ENCODE measurements at places on chromosomes 11 and 22. TPM values are rescaled to one million over a fixed set of nuclear protein-coding genes. Genes with fewer than 3 reads are reported as not detected.

- H3K27me3 ChIP-seq: no peaks in the 10 kb centered on the region
- no peak for DNase-seq
- peaks cover 28% of the 10 kb centered on the region for H3K36me3 ChIP-seq
These were observed 53.7 kb downstream of the PPP6R2 start for GRCh38 chr22:50396751-50397370.

- H3K4me1 ChIP-seq: no peaks in the 10 kb centered on the region
- H3K4me3 ChIP-seq: no peak overlapping the region
- no peak for DNase-seq
- peaks cover 20% of the 10 kb centered on the region for H3K27me3 ChIP-seq
- H3K36me3 ChIP-seq: no peaks in the 10 kb centered on the region
- no peak overlapping the region for H3K27ac ChIP-seq
These were observed 124.3 kb upstream of the NTM start for GRCh38 chr11:131246156-131246555.

DNA sequence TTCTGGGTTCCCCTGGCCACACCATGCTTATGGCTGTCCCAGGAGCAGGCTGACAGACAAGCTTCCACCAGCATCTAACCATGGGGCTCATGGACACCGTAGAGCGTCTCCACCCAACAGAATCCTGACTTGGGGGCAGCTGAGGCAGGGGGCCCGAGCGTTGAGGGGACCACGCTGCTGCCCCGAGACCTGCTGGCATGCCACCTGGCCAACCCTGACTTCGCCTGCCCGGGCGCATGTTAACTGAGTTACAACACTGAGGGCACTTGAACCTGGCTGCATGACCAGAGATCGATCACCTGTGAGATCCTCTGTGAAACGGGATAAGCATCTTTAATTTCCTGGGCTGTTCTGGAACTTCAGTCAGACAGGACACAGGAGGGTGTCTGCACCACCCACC, 13.7 kb downstream of the PPM1F start:
- H3K4me3 ChIP-seq: peak overlapping the region; percentile 67
- DNase-seq: no peak
- H3K36me3 ChIP-seq: peaks cover 10% of the 10 kb centered on the region
- no peaks in the 10 kb centered on the region for H3K27me3 ChIP-seq
- H3K4me1 ChIP-seq: peaks cover 43% of the 10 kb centered on the region

- H3K27ac ChIP-seq: no peak overlapping the region
- no peaks in the 10 kb centered on the region for H3K27me3 ChIP-seq
- peaks cover 45% of the 10 kb centered on the region for H3K36me3 ChIP-seq
- no peak for DNase-seq
These were observed 10.7 kb downstream of the CWF19L2 start for GRCh38 chr11:107446822-107447431.

DNA sequence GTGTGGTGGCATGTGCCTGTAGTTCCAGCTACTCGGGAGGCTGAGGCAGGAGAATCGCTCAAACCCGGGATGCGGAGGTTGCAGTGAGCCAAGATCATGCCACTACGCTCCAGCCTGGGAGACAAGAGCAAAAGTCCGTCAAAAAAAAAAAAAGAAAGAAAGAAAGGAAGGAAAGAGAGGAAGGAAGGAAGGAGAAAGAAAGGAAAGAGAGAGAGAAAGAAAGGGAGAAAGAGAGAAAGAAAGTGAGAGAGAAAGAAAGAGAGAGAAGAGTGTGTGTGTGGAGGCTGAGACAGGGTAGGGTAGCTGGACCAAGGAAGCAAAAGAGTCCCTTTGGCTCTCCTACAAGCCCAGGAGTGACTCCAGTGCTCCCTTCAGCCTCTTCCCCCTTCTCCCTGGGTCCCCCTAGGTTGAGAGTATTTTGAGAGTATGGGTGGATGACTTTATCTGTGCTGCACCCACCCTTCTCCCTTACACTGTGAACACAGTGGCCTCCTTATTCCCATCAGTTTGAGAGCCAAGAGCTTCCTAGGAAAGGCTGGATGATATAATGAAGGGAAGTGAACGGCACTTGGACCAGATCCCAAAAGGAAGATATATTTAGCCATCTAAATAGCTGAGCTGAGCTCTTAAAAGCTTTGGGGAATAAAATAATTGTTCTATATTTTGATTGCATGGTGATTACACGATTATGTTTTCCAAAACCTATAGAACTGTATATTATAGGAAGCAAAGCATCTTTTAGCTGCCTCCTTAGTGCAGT, 9.5 kb upstream of the DENND5A start:
- peaks cover 7% of the 10 kb centered on the region for H3K4me1 ChIP-seq
- DNase-seq: no peak
- H3K27ac ChIP-seq: no peak overlapping the region
- H3K4me3 ChIP-seq: no peak overlapping the region
- H3K27me3 ChIP-seq: no peaks in the 10 kb centered on the region

The DBX1 gene
- total RNA-seq: not detected

DNA sequence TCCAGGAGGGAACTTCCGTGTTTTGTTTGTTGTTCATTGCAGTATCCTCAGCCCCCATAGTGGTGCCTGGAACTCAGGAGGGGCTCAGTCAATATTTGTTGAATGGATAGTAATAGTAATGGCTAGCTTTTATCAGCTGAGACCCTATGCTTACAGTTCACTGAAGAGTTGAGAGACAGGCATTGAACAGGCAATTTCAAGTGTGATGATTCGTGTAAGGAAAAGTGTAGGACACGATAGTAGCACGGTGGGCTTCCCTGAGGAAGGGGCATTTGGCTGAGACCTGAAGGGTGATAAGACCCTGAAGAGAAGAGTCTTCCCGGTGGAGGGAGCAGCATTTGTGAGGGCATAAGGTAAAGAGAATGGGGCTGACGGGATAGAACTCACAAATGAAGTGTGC, 159.3 kb downstream of the COMMD9 start:
- no peak overlapping the region for H3K4me3 ChIP-seq
- no peaks in the 10 kb centered on the region for H3K36me3 ChIP-seq
- no peak overlapping the region for H3K27ac ChIP-seq
- no peaks in the 10 kb centered on the region for H3K4me1 ChIP-seq
- peaks cover 8% of the 10 kb centered on the region for H3K27me3 ChIP-seq

- H3K27me3 ChIP-seq: no peaks in the 10 kb centered on the region
- H3K27ac ChIP-seq: no peak overlapping the region
- H3K4me1 ChIP-seq: no peaks in the 10 kb centered on the region
- DNase-seq: no peak
These were observed 11.8 kb downstream of the NIPSNAP1 start for GRCh38 chr22:29569011-29569678.

GRCh38 chr11:41040474-41040873, 419.0 kb downstream of the LRRC4C start:
- H3K27ac ChIP-seq: no peak overlapping the region
- H3K4me3 ChIP-seq: no peak overlapping the region
- H3K4me1 ChIP-seq: no peaks in the 10 kb centered on the region
- H3K36me3 ChIP-seq: no peaks in the 10 kb centered on the region

DNA sequence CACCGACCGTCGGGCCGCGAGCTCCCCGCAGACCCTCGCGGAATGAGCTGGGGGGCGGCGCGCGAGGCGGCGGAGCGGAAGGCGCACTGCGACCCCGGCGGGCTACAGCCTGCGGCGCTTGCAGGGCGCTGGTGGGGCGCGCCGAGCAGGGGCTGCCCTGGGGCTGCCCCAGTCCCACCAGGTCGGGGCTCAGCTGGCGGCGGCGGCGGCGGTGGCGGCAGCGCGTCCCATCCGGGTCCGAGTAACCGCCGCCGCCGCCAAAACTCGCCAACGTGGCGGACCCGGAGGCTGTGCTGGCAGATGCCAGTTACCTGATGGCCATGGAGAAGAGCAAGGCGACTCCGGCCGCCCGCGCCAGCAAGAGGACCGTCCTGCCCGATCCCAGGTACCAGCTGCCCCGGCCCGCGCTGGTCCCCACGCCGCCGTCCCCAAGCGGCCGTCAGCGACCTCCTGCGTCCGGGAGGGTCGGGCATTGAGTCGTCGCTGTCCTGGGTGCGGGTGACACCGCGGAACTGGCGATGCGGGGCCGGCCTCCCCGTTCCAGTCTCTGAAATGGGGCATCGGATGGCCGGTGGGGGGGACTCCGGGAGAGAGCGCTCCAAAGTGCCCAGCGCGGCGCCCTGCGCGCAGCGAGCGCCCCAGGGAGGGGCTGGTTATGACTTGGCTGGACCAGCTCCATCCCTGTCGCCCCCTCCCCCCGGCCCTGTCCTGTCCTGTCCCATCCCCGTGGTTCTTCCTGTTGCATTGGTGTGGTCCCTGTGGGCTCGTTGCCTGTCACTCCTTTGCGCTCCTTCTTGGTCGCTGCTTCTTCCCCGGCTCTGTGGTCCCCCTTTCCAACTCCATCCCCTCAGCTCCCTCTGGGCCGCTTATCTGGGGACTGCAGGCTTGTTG, 63.5 kb downstream of the CRYBB2 start:
- peak overlapping the region; percentile 9 for H3K4me3 ChIP-seq
- H3K27me3 ChIP-seq: peaks cover 45% of the 10 kb centered on the region
- no peak overlapping the region for H3K27ac ChIP-seq
- H3K36me3 ChIP-seq: no peaks in the 10 kb centered on the region

DNA sequence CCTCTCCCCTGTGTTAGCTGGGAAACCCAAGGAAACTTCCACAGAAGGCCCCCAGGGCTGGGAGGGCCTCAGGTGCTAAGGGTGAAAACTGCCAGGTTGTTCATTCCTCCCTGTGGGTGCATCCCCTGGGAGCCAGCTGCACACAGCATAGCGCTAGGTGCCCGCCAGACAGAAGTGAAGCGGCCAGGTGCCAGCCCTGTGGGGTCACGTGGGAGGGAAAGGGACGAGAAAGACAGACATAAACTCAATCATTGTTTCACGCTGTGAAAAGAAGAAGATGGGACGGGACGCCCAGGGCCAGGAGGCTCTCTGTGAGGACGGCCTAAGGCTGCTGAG, 31.6 kb upstream of the HMOX1 start:
- no peak overlapping the region for H3K4me3 ChIP-seq
- peaks cover 6% of the 10 kb centered on the region for H3K27me3 ChIP-seq
- no peak for DNase-seq
- H3K27ac ChIP-seq: no peak overlapping the region
- H3K4me1 ChIP-seq: peaks cover 28% of the 10 kb centered on the region

- H3K4me3 ChIP-seq: no peak overlapping the region
- peaks cover 10% of the 10 kb centered on the region for H3K27me3 ChIP-seq
- DNase-seq: no peak
These were observed 8.6 kb downstream of the KCNC1 start for GRCh38 chr11:17743026-17743807.

DNA sequence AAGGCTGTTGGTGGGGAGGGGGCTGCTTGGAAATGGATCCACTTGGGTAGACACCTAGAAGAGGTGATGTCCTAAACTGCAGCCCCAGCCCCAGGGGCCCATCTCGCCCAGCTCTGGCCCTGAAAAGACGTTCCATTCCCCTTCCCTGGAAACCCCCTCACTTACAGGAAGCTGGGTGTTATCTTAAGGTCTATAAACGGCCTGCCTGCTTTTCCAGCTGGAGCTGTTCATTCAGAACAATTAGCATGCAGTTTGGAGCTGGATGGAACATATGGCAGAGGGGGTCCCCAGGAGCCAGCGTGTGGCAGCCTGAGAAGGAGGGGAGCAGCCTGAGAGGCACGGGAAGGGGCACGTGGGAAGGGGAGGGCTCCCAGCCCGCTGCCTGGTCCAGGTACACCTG, 139.6 kb downstream of the PKNOX2 start:
- H3K4me1 ChIP-seq: no peaks in the 10 kb centered on the region
- no peak overlapping the region for H3K4me3 ChIP-seq
- peaks cover 6% of the 10 kb centered on the region for H3K27me3 ChIP-seq
- DNase-seq: no peak
- no peak overlapping the region for H3K27ac ChIP-seq

DNA sequence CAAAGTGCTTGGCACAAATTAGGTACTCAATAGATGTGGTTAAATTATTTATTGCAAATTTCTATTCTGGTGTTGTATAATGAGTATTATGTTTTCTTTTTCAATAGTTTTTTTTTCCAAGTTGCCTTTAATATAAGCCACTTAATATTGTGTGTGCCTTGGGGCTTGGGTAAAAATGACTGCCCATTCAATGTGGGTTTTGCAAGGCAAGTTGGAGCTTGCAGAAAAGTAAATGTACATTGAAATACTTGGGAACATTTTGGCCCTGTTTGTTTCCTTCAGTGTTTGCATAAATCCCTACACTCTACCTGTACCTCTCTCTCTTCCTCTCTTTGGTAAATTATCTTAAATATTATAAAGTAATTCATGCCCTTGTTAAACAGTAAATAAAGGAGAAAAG, 2.1 kb upstream of the CCDC81 start:
- H3K36me3 ChIP-seq: peaks cover 2% of the 10 kb centered on the region
- H3K4me1 ChIP-seq: no peaks in the 10 kb centered on the region
- peaks cover 14% of the 10 kb centered on the region for H3K27me3 ChIP-seq
- H3K27ac ChIP-seq: no peak overlapping the region
- H3K4me3 ChIP-seq: no peak overlapping the region

The RIMBP3B gene
- 0.35 TPM for total RNA-seq

DNA sequence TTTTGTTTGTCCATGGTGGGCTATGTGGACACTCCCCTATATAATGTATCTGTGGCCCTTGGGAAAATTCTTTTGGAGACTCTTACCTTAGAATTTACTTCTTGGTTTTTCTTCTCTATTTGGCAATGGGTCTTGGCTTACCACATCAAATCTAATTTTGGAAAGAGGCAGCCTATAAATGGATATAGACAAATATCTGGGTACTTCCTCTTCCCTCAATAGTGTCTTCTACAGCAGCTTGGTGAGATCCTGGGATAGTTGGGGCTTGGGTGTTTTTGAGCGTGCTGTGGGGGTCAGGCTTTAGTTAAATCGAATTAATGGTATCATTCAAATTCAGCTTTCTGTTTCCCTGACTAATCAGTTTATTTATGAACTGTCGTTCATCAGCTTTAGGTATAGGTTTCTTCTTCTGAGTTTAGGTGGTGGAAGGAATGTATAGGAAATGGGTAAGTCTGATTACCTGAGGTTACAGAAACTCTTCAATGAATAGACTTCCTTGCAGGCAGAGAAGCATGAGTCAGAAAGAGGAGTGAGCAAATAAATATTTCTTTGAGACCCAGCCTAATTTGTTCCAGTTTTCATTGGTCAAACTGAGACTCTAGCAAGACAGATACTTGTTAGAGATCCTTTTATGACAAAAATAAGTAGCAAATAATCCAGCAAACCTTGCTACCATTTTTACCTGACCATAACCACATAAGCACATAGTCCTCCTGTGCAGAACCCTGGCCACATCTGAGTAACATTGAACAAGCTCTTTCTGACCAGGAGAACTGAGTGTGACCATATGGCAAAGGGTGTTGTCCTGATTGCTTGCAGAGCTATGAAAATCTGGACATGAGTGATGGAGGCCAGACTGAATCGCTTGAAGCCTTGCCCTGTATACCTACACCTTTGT, 68.6 kb upstream of the SORL1-AS1 start:
- no peak overlapping the region for H3K4me3 ChIP-seq
- peaks cover 71% of the 10 kb centered on the region for H3K36me3 ChIP-seq
- H3K27ac ChIP-seq: peak overlapping the region; percentile 77
- H3K27me3 ChIP-seq: no peaks in the 10 kb centered on the region
- DNase-seq: no peak
